ENCODE measurements at places on chromosomes 12 and 14. TPM values are rescaled to one million over a fixed set of nuclear protein-coding genes. Genes with fewer than 3 reads are reported as not detected.

GRCh38 chr14:101234999-101235334 lies 326.3 kb upstream of the DIO3 start:
- H3K27me3 ChIP-seq = no peaks in the 10 kb centered on the region
- H3K4me1 ChIP-seq = no peaks in the 10 kb centered on the region
- H3K27ac ChIP-seq = no peak overlapping the region
- H3K4me3 ChIP-seq = no peak overlapping the region
- no peaks in the 10 kb centered on the region for H3K36me3 ChIP-seq

Gene ARG2
- total RNA-seq = 7.0 TPM

- H3K27ac ChIP-seq = no peak overlapping the region
- DNase-seq = no peak
- H3K36me3 ChIP-seq = no peaks in the 10 kb centered on the region
Observed at GRCh38 chr12:104653730-104654664, 197.2 kb downstream of the CHST11 start.

GRCh38 chr12:126147321-126147720 lies 1082.1 kb downstream of the AACS start:
- H3K4me1 ChIP-seq = no peaks in the 10 kb centered on the region
- H3K27me3 ChIP-seq = no peaks in the 10 kb centered on the region
- no peak for DNase-seq
- H3K27ac ChIP-seq = no peak overlapping the region
- no peaks in the 10 kb centered on the region for H3K36me3 ChIP-seq

Gene PZP
- not detected for total RNA-seq

Gene HOXC13
- total RNA-seq = 3.8 TPM

DNA sequence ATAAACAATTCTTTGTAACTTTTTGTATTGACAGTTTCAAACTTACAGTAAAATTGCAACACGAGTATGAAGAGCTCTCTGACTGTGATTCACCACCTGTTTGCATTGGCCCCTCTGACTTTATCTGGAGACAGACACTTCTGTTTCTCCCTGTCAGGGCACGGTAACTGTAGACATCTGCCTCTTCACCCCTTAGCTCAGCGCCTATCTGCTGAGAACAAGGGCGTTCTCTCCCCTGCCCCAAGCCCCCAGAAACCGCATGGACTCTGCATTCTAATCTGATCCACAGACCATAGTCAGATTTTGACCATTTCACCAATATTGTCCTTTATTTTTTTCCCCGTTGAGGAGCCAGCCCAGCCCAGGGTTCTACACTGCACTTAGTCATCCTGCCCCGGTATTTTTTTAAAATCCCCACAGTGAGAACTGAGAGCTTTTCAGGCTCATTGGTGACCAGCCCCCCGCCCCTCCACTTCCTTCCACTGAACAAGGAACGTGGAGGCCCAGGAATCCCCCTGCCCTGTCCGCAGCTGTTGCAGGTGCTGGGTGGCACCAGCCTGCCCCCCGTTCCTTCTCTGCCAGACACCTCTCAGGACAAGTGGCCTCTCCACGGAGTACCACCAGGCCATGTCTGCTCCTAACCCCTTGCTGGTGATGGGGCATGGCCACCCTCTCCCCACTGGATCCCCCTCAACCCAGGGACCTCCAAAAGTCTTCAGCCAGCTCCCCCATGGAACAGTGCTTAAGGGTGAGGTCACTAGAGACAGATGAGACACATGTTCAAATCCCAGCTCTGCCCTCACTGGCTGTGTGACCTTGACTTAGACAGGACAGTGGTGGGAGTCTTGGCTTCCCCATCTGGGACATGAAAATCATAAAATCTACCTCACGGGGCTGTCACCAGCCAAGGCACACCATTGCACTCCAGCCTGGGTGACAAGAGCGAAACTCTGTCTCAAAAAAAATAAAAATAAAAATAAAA lies 11.2 kb downstream of the RHOF start:
- H3K4me1 ChIP-seq = peaks cover 67% of the 10 kb centered on the region
- H3K4me3 ChIP-seq = no peak overlapping the region
- peaks cover 19% of the 10 kb centered on the region for H3K36me3 ChIP-seq
- H3K27me3 ChIP-seq = no peaks in the 10 kb centered on the region
- no peak for DNase-seq

Gene PRKAG1
- 64.6 TPM for total RNA-seq

Gene SLC25A21
- 3.5 TPM for total RNA-seq

- H3K4me1 ChIP-seq = no peaks in the 10 kb centered on the region
- peaks cover 35% of the 10 kb centered on the region for H3K27me3 ChIP-seq
- H3K27ac ChIP-seq = no peak overlapping the region
Observed at GRCh38 chr14:61891810-61892209, 129.6 kb downstream of the SNAPC1 start.

DNA sequence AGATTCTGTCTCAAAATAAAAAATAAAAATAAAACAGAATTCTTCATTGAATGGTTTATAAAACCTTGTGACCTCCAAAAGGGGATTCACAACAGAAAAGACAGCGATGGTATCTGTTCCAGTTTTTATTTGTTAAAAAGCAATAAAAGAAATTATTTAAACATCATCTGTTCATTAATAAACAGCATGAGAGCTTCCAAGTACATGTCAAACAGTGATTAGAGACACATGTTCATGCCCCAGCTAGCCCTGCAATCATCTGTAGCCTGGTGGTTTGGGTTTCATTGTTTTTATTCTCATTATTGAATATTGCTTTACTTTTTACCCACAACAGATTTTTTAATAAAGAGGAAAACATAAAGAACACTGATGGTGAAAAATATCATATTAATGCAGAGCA lies 173.3 kb downstream of the ANO2 start:
- DNase-seq = no peak
- no peaks in the 10 kb centered on the region for H3K4me1 ChIP-seq
- H3K27me3 ChIP-seq = peaks cover 15% of the 10 kb centered on the region
- H3K4me3 ChIP-seq = no peak overlapping the region

GRCh38 chr12:119115296-119115905 lies 63.3 kb upstream of the HSPB8 start:
- peaks cover 13% of the 10 kb centered on the region for H3K27me3 ChIP-seq
- H3K27ac ChIP-seq = no peak overlapping the region
- H3K4me3 ChIP-seq = no peak overlapping the region
- no peaks in the 10 kb centered on the region for H3K36me3 ChIP-seq
- peak; percentile 41 for DNase-seq
- no peaks in the 10 kb centered on the region for H3K4me1 ChIP-seq

DNA sequence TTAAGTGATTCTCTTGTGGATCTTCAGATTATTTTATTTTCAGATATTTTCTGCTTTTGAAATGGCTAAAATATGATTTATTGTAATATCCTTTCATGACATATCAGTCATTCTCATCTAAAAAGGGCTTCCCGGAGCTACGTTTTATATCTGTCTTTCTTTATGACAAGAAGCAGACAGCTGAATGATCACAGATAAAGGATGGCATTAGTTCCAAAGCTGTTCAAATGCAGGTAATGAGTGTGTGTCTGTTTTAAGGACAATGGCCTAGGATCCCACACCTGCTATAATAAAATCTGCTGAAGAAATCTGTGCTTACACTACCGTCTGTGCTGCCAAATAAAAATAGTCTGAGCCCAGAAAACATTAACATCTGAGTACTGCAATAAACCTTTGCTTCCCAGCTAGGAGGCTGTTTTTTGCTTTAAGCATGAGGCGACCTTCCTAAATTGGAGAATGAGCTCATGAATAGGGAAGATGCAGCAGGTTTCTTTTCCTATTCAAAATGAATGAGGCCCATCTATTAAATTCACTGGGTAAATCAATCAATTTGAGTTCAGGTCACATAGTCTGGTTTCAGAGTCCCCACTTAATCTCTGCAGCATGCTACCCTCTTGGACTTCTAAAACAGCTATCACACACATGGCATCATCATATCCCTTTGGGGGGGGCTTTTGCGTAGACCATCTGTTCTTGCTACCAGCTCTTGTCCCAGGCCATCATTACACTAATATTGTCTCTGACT lies 498.5 kb downstream of the NELL2 start:
- DNase-seq = no peak
- no peaks in the 10 kb centered on the region for H3K4me1 ChIP-seq
- no peak overlapping the region for H3K4me3 ChIP-seq
- no peaks in the 10 kb centered on the region for H3K36me3 ChIP-seq
- H3K27me3 ChIP-seq = no peaks in the 10 kb centered on the region
- no peak overlapping the region for H3K27ac ChIP-seq

GRCh38 chr12:32586390-32586789 lies 92.7 kb upstream of the DNM1L start:
- H3K36me3 ChIP-seq = no peaks in the 10 kb centered on the region
- DNase-seq = no peak
- no peaks in the 10 kb centered on the region for H3K27me3 ChIP-seq
- H3K27ac ChIP-seq = no peak overlapping the region
- no peaks in the 10 kb centered on the region for H3K4me1 ChIP-seq

DNA sequence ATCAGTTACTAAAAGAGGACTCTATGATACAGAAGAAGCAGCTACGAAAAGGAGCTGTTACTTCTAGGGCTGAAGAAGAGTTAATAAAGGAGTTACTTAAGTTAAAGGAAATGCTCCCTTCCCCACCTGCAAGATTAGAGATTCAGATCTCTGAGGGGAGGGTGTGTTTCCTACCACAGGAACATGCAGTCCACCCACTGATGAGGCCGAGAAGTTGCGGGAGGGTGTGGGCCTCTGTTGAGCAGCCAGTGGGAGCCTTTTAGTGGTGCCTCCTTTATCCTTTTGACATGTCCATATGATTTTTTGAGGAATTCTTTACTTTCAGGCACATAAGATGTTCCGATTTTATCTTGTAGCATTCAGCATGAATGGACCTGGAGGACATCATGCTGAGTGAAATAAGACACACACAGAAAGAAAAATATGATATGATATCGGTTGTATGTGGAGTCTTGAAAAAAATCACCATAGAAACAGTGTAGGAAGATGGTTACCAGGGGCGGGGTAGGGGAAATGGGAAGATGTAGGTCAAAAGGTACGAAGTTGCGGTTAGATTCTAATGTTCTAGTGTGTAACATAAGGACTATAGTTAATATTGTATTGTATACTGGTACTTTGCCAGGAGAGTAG lies 4.4 kb upstream of the M6PR start:
- H3K36me3 ChIP-seq = 0 out of 2 replicates have a peak, but pooled peaks cover 4% of the 10 kb centered on the region
- H3K4me3 ChIP-seq = no peak overlapping the region
- H3K4me1 ChIP-seq = peaks cover 15% of the 10 kb centered on the region
- no peak for DNase-seq
- no peak overlapping the region for H3K27ac ChIP-seq

GRCh38 chr12:25307818-25308217 lies 57.1 kb upstream of the KRAS start:
- no peaks in the 10 kb centered on the region for H3K27me3 ChIP-seq
- no peak for DNase-seq
- H3K4me3 ChIP-seq = no peak overlapping the region
- H3K36me3 ChIP-seq = no peaks in the 10 kb centered on the region
- no peak overlapping the region for H3K27ac ChIP-seq

Gene RFLNA
- not detected for total RNA-seq

GRCh38 chr12:7729746-7730145 lies 17.4 kb downstream of the CLEC4C start:
- no peak overlapping the region for H3K27ac ChIP-seq
- H3K4me1 ChIP-seq = no peaks in the 10 kb centered on the region
- no peak overlapping the region for H3K4me3 ChIP-seq
- DNase-seq = no peak
- H3K27me3 ChIP-seq = no peaks in the 10 kb centered on the region

DNA sequence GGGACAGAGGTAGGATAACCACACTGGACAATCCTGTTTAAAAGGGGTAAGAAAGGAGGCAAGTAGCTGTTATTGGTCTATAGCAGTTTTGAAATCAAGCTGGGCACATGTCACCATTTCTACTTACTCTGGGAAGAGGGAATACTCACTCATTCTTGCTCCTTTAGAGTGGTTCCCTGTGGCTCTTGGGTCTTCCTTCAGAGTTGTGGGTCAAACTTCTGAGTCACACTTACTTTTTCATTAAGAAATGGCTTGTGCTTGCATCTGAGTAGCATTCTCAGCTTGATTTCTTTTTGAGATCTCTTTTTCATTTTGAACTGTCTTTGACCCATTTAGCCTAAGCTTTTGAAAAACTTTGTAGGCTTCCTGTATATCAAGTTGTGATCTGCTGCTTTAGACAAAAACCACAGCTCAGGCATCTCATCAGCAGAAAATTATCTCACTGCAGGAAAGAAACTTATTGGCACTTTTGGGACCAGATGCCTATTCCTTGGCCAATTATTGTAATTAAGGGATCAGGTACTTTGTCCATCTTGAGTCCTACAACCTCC lies 122.2 kb downstream of the AEBP2 start:
- H3K27me3 ChIP-seq = no peaks in the 10 kb centered on the region
- no peak overlapping the region for H3K27ac ChIP-seq
- no peaks in the 10 kb centered on the region for H3K36me3 ChIP-seq
- H3K4me1 ChIP-seq = no peaks in the 10 kb centered on the region

Gene P2RX2
- not detected for total RNA-seq

Gene ANG
- 5.8 TPM for total RNA-seq

- DNase-seq = no peak
- no peaks in the 10 kb centered on the region for H3K36me3 ChIP-seq
- no peaks in the 10 kb centered on the region for H3K27me3 ChIP-seq
- no peaks in the 10 kb centered on the region for H3K4me1 ChIP-seq
Observed at GRCh38 chr12:120835657-120836056, 68.5 kb downstream of the SPPL3 start.

DNA sequence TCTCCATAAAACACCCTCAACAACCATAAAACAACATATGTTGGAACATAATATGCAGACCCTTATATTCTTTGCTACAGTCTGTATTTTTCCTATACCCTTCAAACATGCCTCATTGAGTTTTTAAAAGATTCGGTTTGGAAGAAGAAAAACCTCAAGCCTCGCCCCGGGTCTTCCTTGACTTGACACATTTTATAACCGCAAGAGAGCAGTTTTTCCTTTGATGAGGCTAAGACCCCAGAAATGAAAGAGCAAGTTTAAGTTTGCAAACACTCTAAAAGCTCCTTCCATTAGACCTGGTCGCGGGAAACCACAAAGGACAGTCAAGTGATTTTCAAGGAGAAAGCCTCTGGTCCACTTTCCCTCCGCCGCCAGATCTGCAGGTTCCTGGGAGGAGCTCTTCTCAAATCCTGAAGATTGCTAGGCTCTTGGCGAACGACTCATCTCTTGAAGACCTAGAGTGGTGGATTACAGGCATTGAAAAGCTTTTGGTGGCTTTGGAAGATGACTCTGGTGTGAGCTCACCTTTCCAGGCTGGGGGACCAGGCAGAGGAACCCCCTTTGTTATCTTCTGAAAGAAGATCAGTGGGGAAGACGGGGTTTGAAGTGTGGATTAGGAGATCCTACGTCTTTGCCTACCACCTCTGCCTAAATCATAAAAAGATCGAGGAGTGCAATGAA lies at the start of gene ASCL4:
ASCL4 (plus strand) TSS at position 356 of the 681 bp plus-strand sequence. CDS start 515 bp downstream, outside the sequence.
- H3K36me3 ChIP-seq = no peaks in the 10 kb centered on the region
- H3K4me1 ChIP-seq = no peaks in the 10 kb centered on the region
- no peak for DNase-seq
- H3K27ac ChIP-seq = no peak within 1 kb of the TSS

Gene PGF
- 6.4 TPM for total RNA-seq

GRCh38 chr12:20426957-20427356 lies 58.6 kb downstream of the PDE3A start:
- H3K27me3 ChIP-seq = no peaks in the 10 kb centered on the region
- H3K36me3 ChIP-seq = no peaks in the 10 kb centered on the region
- H3K4me3 ChIP-seq = no peak overlapping the region
- H3K4me1 ChIP-seq = no peaks in the 10 kb centered on the region

Data from HCT116 (cell line).